ENCODE measurements at places on chromosomes 5 and 9. TPM values are rescaled to one million over a fixed set of nuclear protein-coding genes. Genes with fewer than 3 reads are reported as not detected.

TMEM252 gene
- not detected for polyA plus RNA-seq

DNA sequence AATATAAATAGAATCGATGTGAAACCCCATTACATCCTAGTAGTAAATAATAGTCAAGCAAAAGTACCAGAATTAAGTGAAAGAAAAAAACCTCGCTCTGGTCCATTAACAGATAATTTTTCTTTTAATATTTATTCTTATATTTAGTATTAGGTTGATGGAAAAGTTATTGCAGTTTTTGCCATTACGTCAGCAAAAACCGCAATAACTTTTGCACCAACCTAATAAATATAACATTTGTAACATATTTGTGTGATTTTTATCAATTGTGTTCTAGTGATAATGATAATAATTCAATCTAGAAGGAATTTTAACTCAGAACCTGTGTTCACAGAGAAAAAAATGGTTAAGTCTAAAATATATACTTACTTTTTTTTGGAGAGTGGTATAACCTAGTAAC lies 16.1 kb downstream of the RORB start:
- no peaks in the 10 kb centered on the region for H3K27me3 ChIP-seq
- H3K4me1 ChIP-seq: no peaks in the 10 kb centered on the region
- H3K4me3 ChIP-seq: no peak overlapping the region
- no peak overlapping the region for H3K27ac ChIP-seq

DNA sequence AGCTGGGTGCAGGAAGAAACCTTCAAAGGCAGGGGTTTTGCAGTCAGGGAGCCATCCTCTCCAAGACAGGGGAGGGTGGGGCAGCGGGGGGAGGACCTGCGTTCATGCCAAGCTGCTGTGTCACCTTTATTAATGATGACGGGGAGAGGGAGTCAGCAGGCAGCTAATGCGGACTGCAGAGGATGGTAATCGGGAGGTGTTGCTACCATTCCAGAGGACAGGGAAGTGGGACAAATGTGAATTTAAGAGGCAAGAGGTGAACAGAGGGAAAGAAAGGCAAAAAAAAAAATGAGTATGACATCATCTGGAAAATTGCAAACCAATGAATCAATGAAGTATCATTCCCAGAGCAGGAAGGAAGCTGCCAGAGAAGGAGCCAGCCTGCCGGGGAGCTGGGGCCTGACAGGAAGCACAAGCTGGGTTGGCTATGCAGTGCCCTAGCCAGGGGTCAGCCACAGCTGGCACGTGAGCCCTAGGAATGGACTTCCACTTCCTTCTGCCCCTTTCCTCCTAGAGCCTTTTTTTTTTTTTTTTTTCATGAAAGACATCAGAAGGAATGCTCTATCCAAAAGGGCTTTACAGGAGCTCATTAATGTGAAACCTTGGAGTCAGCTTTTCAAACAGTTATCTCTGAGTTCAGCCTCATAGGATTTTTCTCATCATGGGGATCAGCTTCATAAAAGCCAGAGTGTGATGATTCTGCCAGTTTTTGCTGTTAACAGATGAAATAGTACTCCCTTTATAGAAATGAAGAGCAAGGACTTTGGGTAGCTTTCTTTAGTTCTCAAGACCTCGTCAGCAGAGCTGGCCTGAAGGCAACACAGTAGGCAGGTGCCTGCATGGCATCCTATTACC lies 9.2 kb downstream of the INSYN2B start:
- peak overlapping the region; percentile 87 for H3K27ac ChIP-seq
- no peak overlapping the region for H3K4me3 ChIP-seq
- no peaks in the 10 kb centered on the region for H3K27me3 ChIP-seq
- H3K4me1 ChIP-seq: peaks cover 14% of the 10 kb centered on the region
- peak; percentile 77 for DNase-seq
- H3K36me3 ChIP-seq: no peaks in the 10 kb centered on the region

- no peak overlapping the region for H3K4me3 ChIP-seq
- H3K27me3 ChIP-seq: no peaks in the 10 kb centered on the region
- H3K36me3 ChIP-seq: no peaks in the 10 kb centered on the region
- no peak for DNase-seq
Observed at GRCh38 chr5:11482011-11482410, 422.2 kb downstream of the CTNND2 start.

DNA sequence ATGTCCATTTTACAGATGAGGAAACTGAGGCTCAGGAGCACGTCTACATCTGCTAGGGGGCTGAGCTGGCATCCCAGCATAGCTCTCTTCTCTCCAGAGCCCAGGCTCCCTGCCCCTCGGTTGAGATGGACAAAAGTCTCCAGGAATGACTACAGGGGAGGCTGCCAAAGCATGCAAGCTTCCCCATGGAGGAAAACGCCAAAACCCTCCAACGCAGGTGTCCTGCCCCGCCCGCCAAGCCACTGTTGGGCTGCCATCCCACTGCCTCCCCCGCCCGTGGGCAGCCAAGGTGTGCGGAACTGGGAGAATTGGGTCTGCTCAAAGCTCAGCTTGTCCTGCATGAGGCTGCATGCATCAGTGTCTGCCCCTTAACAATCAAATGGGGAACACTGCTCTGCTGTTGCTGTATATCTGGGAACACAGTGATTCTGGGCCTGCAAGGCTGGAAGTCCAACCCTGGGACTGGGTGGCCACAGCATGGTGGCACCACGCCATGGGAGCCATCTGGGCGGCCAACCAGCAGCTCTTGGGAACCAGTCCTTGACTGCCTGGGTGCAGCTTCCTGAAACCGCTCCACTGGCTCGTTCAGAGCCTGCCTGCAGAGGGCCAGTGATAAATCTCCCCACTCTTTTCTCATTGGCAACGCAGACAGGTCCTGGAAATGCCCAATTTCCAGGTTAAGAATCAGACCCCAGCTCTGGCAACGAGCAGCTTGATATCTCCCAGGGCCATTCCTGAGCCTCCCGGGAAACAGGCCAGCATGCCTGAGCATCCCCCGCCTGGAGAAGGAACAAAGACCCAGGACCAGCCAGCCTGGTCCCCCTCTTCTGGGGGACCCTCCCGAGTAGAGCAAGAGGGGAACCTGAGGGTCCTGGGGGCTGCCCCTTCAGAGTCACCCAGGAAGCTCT lies 3.5 kb downstream of the RALGDS start:
- H3K27me3 ChIP-seq: no peaks in the 10 kb centered on the region
- H3K4me3 ChIP-seq: no peak overlapping the region
- no peak overlapping the region for H3K27ac ChIP-seq
- no peaks in the 10 kb centered on the region for H3K36me3 ChIP-seq
- H3K4me1 ChIP-seq: peaks cover 17% of the 10 kb centered on the region
- DNase-seq: peak; percentile 15

DNA sequence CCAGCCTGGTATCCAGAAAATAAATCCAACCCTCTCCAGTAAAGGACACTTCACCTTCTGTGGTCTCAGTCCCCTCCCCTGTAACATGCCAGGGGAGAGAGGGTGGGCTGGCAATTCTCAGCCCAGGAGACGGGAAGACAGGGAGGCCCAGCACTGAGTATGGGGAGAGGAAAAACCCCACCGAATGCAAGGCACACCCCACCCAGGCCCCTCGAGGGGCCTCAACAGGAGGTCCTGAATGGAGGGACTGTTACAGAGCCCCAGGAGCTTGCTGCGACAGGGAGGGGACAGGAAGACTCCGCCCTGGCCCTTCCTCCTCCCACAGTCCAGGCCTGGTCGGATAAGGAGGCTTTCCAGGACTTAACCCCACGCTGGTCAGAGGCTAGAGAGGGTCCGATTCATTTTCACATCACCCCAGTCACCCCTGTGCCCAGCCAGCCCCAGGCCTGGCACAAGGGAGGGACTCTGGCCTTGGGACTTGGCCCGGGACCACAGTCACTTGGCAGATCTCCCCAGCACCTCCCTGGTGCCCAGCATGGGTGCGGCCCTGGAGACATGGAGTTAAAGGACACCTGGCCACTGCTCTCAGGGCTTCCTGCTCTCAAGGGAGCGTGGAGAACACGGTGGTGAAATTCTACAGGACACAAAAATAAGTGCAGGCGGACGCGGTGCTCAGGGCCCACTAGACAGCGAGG lies 44.9 kb upstream of the STXBP1 start:
- DNase-seq: no peak
- peaks cover 15% of the 10 kb centered on the region for H3K36me3 ChIP-seq
- H3K4me1 ChIP-seq: peaks cover 40% of the 10 kb centered on the region
- peak overlapping the region; percentile 88 for H3K27ac ChIP-seq
- no peaks in the 10 kb centered on the region for H3K27me3 ChIP-seq

CEP72 gene
- polyA plus RNA-seq: 0.92 TPM

GRCh38 chr9:76231001-76231400 lies 163.2 kb downstream of the RFK start:
- no peak overlapping the region for H3K27ac ChIP-seq
- H3K27me3 ChIP-seq: no peaks in the 10 kb centered on the region
- no peaks in the 10 kb centered on the region for H3K4me1 ChIP-seq
- H3K36me3 ChIP-seq: no peaks in the 10 kb centered on the region
- DNase-seq: no peak

- H3K4me1 ChIP-seq: peaks cover 2% of the 10 kb centered on the region
- no peak overlapping the region for H3K4me3 ChIP-seq
- H3K36me3 ChIP-seq: no peaks in the 10 kb centered on the region
- peak; percentile 76 for DNase-seq
Observed at GRCh38 chr9:77834898-77835488, 186.9 kb upstream of the GNA14 start.

DNA sequence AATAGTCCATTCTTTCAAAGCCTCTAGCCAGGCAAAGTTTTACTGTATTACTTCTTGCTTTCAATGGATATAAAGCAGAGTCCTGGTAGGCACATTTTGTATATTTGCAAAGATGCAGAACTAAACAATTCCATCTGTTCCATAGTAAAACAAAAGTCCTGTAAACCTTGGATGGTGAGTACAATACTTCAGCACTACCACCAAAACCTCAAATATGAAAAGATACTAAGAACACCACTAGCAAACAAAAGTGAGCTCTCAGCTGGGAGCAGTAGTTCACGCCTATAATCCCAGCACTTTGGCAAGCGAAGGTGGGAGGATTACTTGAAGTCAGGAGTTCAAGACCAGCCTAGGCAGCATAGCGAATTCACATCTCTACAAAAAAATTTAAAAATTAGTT lies 195.0 kb downstream of the MSX2 start:
- no peaks in the 10 kb centered on the region for H3K4me1 ChIP-seq
- no peak overlapping the region for H3K4me3 ChIP-seq
- H3K27ac ChIP-seq: no peak overlapping the region
- no peak for DNase-seq

MARCHF3 gene
- 8.6 TPM for polyA plus RNA-seq

- no peak overlapping the region for H3K27ac ChIP-seq
- H3K27me3 ChIP-seq: no peaks in the 10 kb centered on the region
- no peak for DNase-seq
- no peaks in the 10 kb centered on the region for H3K4me1 ChIP-seq
Observed at GRCh38 chr5:57895766-57896165, 413.2 kb upstream of the ACTBL2 start.

GRCh38 chr9:7045361-7045760 lies 287.6 kb downstream of the KDM4C start:
- no peaks in the 10 kb centered on the region for H3K4me1 ChIP-seq
- H3K27ac ChIP-seq: no peak overlapping the region
- peak; percentile 3 for DNase-seq
- H3K27me3 ChIP-seq: no peaks in the 10 kb centered on the region
- no peak overlapping the region for H3K4me3 ChIP-seq

- no peak overlapping the region for H3K4me3 ChIP-seq
- no peak for DNase-seq
- H3K4me1 ChIP-seq: no peaks in the 10 kb centered on the region
- H3K36me3 ChIP-seq: no peaks in the 10 kb centered on the region
Observed at GRCh38 chr5:168463081-168463480, 23.2 kb upstream of the RARS1 start.

WHRN gene
- 0.16 TPM for polyA plus RNA-seq

DNA sequence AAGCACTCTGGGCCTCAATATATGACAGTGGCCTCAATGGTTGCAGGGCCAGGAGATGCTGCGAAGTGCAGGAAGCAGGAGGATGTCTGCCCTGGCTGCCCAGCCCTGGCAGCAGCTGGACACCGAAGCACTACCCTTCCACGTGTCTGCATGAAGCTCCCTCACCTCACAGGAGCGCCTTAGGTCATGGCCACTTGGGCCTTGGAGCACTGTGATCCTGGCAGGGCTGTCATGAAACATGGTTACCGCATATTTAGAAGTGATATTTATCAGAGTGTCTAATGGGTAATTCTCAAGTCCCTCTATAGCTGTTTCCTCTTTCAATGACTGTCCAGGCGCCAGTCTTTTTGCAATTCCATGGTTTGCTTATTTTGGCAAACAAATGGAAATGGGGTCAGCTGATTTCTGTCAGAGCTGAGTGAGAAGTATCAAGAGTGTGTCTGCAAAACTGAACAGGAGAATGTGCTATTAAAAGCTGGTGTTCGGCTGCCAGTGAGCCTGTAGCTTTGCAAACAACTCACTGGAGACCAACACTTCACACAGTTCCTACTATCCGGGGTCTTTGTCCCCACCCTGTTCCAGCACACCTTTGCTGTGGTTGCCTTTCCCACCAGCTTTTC lies 285.9 kb downstream of the KIF4B start:
- DNase-seq: no peak
- no peak overlapping the region for H3K27ac ChIP-seq
- no peaks in the 10 kb centered on the region for H3K4me1 ChIP-seq
- no peaks in the 10 kb centered on the region for H3K36me3 ChIP-seq
- no peak overlapping the region for H3K4me3 ChIP-seq
- H3K27me3 ChIP-seq: no peaks in the 10 kb centered on the region

- no peaks in the 10 kb centered on the region for H3K4me1 ChIP-seq
- no peak overlapping the region for H3K27ac ChIP-seq
- H3K36me3 ChIP-seq: no peaks in the 10 kb centered on the region
- peak; percentile 3 for DNase-seq
Observed at GRCh38 chr5:67363180-67363709, 166.6 kb upstream of the CD180 start.

- H3K27ac ChIP-seq: no peak overlapping the region
- no peaks in the 10 kb centered on the region for H3K36me3 ChIP-seq
- DNase-seq: peak; percentile 65
Observed at GRCh38 chr5:9104571-9105339, 441.1 kb downstream of the SEMA5A start.

LARP1 gene
- 115 TPM for polyA plus RNA-seq

DNA sequence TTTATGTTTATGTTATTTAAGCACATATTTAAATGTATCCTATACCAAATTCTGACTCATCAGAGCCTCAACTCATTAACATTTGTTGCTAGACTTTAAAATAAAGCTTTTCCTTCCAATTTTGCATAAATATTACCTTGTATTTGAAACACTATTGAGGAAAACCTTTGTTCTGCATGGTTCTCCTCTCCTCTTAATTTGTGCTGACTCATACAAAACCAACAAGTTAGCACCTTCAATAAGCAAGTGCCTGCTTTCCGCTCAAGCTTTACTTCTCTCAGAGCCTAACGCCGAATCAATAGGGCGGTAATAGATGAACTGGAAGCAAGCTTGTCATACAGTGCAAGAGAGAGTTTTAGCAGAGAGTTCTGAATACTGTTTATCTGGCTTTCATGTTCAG lies 7.9 kb downstream of the AMACR start:
- no peak overlapping the region for H3K4me3 ChIP-seq
- DNase-seq: no peak
- peaks cover 2% of the 10 kb centered on the region for H3K4me1 ChIP-seq
- H3K27ac ChIP-seq: no peak overlapping the region
- H3K36me3 ChIP-seq: peaks cover 3% of the 10 kb centered on the region

GRCh38 chr9:133238851-133239532 lies 29.9 kb upstream of the OBP2B start:
- H3K4me3 ChIP-seq: no peak overlapping the region
- DNase-seq: peak; percentile 32
- H3K27me3 ChIP-seq: no peaks in the 10 kb centered on the region
- no peak overlapping the region for H3K27ac ChIP-seq

GRCh38 chr9:6417186-6417585 lies 4.2 kb downstream of the UHRF2 start:
- no peak overlapping the region for H3K4me3 ChIP-seq
- peaks cover 7% of the 10 kb centered on the region for H3K4me1 ChIP-seq

GRCh38 chr5:78523314-78524193 lies 125.0 kb downstream of the LHFPL2 start:
- DNase-seq: no peak
- H3K27ac ChIP-seq: no peak overlapping the region
- H3K4me3 ChIP-seq: no peak overlapping the region
- H3K27me3 ChIP-seq: no peaks in the 10 kb centered on the region
- H3K4me1 ChIP-seq: peaks cover 29% of the 10 kb centered on the region
- no peaks in the 10 kb centered on the region for H3K36me3 ChIP-seq

TAF11L7 gene
- polyA plus RNA-seq: not detected
